ENCODE measurements at places on chromosomes 3 and 15.

- H3K27ac ChIP-seq = no peak overlapping the region
- H3K27me3 ChIP-seq = peaks cover 3% of the 10 kb centered on the region
- no peak for DNase-seq
- H3K4me3 ChIP-seq = no peak overlapping the region
- H3K36me3 ChIP-seq = peaks cover 7% of the 10 kb centered on the region
- peaks cover 5% of the 10 kb centered on the region for H3K4me1 ChIP-seq
These were observed 112.4 kb upstream of the NEDD4 start for GRCh38 chr15:56105855-56106254.

DNA sequence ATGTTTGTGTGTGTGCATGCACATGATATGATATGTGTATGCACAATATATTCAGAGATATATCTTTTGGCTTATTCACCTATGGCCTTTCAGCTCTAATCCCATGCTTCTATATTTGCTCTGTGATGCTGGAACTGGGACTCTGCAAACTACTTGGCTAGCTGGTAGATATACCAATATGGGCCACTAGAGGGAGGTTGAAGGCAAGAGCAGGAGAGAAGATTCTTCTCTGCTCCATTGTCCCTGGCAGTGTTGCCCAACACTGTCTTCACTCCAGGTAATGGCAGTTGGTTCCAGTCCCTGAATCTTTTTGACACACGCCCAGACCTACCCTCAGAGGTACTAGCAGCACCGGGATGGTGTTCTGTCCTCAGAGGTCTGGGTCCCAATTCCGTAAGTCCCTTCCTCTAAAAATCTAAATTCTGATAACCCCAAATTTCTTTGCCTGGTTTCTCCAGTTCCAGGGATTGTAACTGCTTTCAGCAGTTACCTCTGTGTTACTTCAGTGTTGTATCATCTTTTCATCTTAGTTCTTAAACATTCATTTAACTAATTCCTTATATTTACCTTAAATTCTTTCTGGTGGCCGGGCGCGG is 44.7 kb downstream of the GTPBP8 start:
- H3K27ac ChIP-seq = no peak overlapping the region
- H3K36me3 ChIP-seq = no peaks in the 10 kb centered on the region
- H3K4me1 ChIP-seq = peaks cover 5% of the 10 kb centered on the region

GRCh38 chr3:194736896-194737600 is 51.4 kb downstream of the FAM43A start:
- no peak overlapping the region for H3K4me3 ChIP-seq
- no peak overlapping the region for H3K27ac ChIP-seq
- H3K27me3 ChIP-seq = peaks cover 6% of the 10 kb centered on the region

- H3K27me3 ChIP-seq = no peaks in the 10 kb centered on the region
- no peaks in the 10 kb centered on the region for H3K36me3 ChIP-seq
- no peak overlapping the region for H3K27ac ChIP-seq
- no peak for DNase-seq
- H3K4me1 ChIP-seq = no peaks in the 10 kb centered on the region
These were observed 308.5 kb downstream of the SV2B start for GRCh38 chr15:91408476-91409076.

GRCh38 chr15:69939513-69940440 is 157.9 kb downstream of the TLE3 start:
- peaks cover 14% of the 10 kb centered on the region for H3K4me1 ChIP-seq
- peaks cover 16% of the 10 kb centered on the region for H3K36me3 ChIP-seq
- H3K4me3 ChIP-seq = no peak overlapping the region
- DNase-seq = no peak
- H3K27me3 ChIP-seq = peaks cover 9% of the 10 kb centered on the region

GRCh38 chr3:46470831-46471230 is 6.1 kb upstream of the LTF start:
- peaks cover 25% of the 10 kb centered on the region for H3K36me3 ChIP-seq
- no peak for DNase-seq
- peaks cover 5% of the 10 kb centered on the region for H3K4me1 ChIP-seq
- H3K4me3 ChIP-seq = no peak overlapping the region
- H3K27me3 ChIP-seq = peaks cover 4% of the 10 kb centered on the region

DNA sequence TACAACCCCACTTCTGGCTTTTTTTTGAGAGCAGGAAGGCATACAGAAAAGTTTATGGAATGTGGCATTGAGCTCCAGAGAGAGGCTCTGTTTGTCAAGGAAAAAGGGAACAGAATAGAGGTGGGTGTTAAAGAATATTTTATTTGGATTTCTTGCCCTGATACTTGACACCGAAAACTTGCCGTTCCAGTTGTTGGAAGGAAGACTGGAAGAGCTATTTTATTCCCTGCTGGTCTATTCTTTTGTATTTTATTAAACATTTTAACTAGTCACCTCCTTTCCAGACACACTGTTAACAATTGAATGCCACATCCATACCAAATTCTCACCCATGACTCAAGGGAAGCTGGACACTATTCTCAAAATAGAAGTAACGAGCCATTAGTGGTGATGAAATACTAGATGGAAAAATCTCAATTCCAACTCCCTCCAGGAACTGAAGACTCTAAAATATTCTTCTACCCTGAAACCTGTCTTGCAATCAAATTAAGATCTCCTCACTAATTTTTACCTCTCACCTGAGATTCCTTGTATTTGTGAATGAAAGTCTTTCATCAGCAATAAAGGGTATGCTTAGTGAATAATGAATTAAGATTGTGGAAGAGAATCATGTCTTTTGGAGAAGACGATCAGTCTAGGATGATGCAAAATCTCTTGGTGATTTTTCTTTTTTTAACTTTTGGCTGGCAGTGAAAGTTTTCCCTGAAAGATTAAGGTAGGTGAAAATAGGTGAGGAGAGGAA is 28.5 kb downstream of the GREM1 start:
- H3K4me1 ChIP-seq = no peaks in the 10 kb centered on the region
- no peak overlapping the region for H3K4me3 ChIP-seq
- DNase-seq = no peak
- H3K27me3 ChIP-seq = no peaks in the 10 kb centered on the region
- no peak overlapping the region for H3K27ac ChIP-seq

DNA sequence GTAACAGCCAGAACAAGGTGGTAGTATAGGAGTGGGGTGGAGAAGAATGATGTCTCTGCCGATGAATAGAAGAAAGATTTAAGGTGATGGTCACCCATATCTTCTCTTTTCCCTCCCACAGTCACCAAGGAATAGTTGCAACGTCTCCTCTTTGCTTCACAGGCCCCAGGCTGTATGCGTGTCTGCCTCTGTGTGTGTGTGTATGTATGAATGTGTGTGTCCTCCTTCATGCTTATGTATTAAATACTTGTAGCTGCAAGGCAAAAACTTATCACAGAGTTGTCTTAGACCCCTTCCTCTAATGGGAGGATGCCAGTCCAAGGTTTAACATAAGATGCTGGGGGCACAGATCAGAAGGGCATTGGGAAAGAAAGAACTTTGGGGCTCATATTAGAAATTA is 19.1 kb upstream of the BNC1 start:
- H3K27me3 ChIP-seq = no peaks in the 10 kb centered on the region
- H3K4me1 ChIP-seq = no peaks in the 10 kb centered on the region
- H3K27ac ChIP-seq = no peak overlapping the region
- no peak for DNase-seq

- no peaks in the 10 kb centered on the region for H3K4me1 ChIP-seq
- H3K4me3 ChIP-seq = no peak overlapping the region
- H3K27ac ChIP-seq = no peak overlapping the region
- no peak for DNase-seq
These were observed 39.5 kb downstream of the TNIK start for GRCh38 chr3:171420667-171421066.

DNA sequence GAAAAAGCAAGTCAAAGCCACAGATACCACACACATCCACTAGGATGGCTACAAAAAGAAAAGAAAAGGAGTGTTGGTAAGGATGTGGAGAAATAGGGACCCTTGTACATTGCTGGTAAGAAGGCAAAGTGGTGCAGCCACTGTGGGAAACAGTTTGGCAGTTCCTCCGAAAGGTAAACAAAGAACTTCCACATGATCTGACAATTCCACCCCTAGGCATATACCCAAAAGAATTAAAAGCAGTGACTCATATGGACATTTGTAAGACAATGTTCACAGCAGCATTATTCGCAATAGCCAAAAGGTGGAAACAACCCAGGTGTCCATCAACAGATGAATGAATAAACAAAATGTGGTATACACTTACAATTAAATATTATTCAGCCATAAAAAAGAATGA is 22.2 kb upstream of the GMPPB start:
- no peak for DNase-seq
- no peaks in the 10 kb centered on the region for H3K36me3 ChIP-seq
- peaks cover 5% of the 10 kb centered on the region for H3K4me1 ChIP-seq
- no peak overlapping the region for H3K4me3 ChIP-seq

DNA sequence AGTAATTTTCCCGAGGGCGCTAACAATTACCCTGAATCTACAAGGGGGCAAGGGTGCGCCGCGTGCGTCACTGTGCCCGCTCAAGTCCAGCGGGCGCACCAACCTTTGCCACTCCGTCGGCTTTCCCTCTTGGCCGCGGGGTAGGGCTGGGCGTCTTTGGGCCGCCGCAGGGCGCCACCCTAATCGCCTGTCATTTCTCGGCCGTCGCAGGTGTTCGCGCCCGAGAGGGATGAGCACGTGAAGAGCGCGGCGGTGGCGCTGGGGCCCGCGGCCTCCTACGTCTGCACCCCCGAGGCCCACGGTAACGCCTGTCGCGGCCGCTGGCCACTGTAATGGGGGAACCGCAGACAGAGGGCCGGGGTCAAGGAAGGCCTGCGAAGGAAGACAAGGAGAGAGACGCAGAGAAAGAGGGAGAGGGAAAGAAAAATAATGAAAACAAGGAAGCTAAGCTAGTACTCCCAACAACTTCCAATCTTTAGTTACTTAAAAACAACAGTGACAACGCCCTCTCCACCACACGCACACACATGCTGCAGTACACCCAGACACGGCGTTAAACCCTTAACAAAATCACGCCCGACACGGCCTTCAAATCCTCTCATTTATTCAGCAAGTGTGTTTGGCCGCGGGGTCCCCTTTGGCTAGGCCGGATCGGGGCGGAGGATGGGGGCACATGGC is 3.8 kb downstream of the SKOR1 start:
- H3K36me3 ChIP-seq = peaks cover 8% of the 10 kb centered on the region
- DNase-seq = peak; percentile 27
- peaks cover 7% of the 10 kb centered on the region for H3K4me1 ChIP-seq
- H3K27ac ChIP-seq = no peak overlapping the region
- peak overlapping the region; percentile 78 for H3K4me3 ChIP-seq

GRCh38 chr3:66796343-66796742 is 201.8 kb upstream of the KBTBD8 start:
- H3K36me3 ChIP-seq = no peaks in the 10 kb centered on the region
- H3K4me3 ChIP-seq = no peak overlapping the region

DNA sequence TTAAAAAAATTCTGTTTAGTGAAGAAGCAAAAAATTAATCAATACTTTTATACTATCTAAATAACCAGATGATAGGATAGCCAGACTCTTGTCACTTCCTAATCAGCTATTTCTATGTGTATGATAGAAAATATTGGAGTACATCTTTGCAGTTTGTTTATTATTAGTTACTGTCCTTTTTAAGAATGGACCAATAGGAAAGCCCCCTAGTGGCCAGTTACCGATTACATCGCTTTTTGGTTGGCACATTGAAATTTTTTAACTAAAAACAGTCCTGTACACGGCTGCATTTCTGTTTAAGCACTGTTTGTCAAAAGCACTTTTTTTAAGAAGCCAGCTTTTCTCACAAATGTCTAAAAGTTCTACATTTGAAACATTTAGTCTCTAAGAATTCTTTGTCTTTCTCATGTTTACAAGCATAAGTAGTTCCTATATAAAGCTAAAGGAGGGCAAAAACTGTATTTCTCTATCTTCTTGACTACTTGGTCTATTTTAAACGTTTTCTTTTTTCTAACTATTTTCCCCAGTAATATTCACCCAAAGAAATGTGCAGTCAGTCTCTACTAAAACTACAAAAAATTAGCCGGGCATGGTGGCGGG is 253.2 kb upstream of the LRTM1 start:
- no peak overlapping the region for H3K27ac ChIP-seq
- H3K27me3 ChIP-seq = no peaks in the 10 kb centered on the region
- peak; percentile 23 for DNase-seq
- no peaks in the 10 kb centered on the region for H3K4me1 ChIP-seq
- H3K4me3 ChIP-seq = no peak overlapping the region

- H3K4me1 ChIP-seq = peaks cover 2% of the 10 kb centered on the region
- H3K36me3 ChIP-seq = no peaks in the 10 kb centered on the region
- H3K27me3 ChIP-seq = peaks cover 2% of the 10 kb centered on the region
- no peak for DNase-seq
These were observed 23.1 kb upstream of the FRMD4B start for GRCh38 chr3:69409011-69409410.

DNA sequence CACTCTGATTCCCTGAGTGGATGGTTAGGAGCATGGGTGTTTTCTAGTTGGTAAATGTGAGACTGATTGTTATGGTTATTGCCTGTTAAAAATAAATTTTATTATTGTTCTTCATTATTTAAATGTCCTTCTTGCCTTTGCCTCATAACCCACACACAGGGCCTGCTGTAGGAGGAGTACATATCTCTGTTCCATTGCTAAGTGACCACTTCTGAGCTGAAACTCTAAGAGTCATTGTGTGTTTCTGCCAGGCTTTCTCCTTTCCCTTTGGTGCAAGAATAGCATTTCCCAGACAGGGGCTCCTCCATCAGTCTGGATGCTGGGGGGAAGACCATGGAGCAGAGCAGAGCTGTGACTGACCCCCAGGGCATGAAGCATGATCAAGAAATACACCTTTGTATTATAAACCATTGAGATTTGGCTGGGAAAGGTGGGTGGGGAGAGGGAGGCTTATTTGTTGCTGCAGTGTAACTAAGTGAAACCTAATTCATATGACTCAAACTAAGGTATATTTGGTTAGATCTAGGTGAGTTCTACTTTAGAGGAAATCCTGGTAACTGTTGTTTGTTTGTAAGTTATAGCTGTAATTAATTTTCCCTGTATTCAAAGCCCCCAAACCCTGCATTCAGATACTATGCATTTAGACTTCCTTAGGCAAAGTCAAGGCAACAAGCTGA is 137.4 kb downstream of the TGFBR2 start:
- H3K36me3 ChIP-seq = no peaks in the 10 kb centered on the region
- no peak overlapping the region for H3K27ac ChIP-seq
- DNase-seq = no peak
- no peaks in the 10 kb centered on the region for H3K27me3 ChIP-seq

DNA sequence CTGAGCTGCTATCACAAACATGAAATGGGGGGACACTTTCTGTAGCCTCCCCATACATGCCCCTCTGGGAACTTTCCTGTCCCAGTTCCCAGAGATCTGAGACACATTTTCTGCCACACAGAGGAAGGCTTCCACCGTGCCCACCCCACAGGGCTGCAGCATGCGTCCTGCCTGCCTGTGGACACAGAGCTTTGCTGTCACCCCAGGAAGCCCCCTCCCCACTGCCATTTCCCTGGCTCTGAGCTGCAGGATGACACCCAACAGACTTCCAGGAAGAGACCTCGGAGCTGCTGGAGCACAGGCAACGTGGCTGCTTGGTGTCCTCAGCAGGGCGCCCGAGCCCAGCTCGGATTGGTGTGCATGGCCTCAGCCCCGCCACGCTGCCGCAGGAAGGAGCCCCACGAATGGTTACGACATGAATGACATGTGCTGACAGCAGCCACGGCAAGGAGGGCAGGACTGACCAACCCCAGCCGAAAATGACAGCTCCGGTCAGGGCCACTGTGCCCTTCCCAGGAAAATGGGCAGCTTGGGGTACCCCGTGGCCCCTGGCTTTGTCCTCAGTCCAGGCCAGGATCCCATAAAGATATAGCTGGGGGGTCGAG is 81.3 kb downstream of the VGLL4 start:
- H3K36me3 ChIP-seq = peaks cover 4% of the 10 kb centered on the region
- H3K27ac ChIP-seq = peak overlapping the region; percentile 33
- peak overlapping the region; percentile 25 for H3K4me3 ChIP-seq
- H3K4me1 ChIP-seq = peaks cover 49% of the 10 kb centered on the region
- DNase-seq = no peak

- H3K4me1 ChIP-seq = no peaks in the 10 kb centered on the region
- no peaks in the 10 kb centered on the region for H3K27me3 ChIP-seq
- H3K27ac ChIP-seq = no peak overlapping the region
- no peak for DNase-seq
- H3K36me3 ChIP-seq = no peaks in the 10 kb centered on the region
- no peak overlapping the region for H3K4me3 ChIP-seq
These were observed 102.7 kb downstream of the TBC1D5 start for GRCh38 chr3:17639765-17640164.
